ENCODE measurements at places on chromosomes 4 and X.

DNA sequence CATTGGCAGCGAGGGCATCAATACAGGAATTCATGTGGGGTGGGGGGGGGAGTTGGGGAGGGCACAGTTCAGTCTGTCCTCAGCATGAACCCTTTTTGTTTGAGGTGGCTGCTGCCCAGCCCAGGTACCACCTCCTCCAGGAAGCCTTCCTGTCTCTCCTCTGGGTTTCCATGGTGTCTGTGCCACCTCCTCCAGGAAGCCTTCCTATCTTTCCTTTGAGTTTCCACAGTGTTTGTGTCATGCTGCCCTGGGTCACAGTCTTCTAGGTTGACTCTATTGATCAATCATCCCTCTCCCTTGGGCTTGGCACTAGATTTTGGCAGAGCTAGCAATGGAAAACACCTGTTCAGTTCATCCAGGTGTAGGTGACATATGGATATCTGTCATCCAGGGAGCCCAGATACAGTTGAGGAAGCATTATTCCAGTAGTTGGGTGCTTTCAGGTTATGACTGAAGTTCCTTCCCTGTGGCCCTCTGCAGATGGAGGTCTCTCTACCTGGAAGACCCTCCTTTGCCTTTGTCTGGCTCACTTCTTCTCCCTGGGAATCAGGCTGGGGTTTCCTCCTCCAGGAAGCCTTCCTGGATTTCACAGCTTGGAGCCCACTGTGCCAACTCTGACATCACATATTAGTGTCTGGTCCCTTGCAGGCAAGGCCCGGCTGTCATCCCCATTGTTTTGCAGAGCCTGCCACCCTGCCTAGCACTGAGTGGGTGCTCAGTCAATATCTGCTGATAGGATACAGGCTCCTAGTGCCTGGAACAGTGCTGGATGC, 96.6 kb downstream of the SORCS2 start:
- no peak for DNase-seq

DNA sequence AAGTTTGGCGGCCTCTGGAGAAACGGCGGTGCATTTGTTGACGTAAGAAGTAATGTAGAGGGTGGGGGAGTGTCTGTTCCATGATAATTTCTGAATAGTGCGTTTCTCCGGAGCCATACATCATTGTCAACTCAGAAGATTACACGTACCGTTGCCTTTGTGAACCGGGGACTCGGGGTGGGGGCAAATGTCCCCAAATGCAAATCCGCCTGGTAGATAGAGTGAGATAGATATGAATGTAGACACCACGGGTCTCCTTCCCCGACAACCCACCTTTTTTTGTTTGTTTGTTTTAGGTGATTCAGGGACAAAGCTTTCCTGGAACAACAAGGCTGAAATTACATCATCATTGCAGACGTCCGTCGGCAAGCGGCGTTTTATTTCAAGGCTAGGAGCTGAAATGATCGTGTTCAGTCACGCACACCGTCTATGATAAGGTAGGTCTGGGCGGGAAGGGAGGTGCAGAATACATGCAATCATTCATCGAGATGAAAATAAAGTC, 96.0 kb upstream of the PPP2R3B start:
- no peak for DNase-seq

DNA sequence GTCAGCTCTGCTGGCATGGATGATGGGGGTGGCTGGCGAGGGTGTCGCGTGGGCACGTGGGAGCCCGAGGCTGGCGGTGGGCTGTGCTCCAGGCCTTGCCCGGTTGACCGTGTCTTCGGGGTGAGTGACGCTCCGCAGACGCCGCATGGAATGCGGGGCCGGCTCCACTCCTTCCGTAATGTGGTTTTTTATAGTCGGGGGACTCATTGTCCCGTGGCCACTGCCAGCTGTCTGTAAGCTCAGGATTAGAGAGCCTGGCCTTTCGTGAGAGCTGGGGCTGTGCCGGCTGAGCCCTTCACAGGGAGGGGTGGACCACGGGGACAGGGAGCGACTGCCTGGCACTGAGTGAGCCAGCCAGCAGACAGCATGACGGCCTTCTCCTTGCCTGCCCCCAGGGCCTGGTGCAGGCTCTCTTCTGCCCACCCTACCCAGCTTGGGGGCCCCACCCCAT, 20.4 kb downstream of the DOK7 start:
- no peak for DNase-seq

DNA sequence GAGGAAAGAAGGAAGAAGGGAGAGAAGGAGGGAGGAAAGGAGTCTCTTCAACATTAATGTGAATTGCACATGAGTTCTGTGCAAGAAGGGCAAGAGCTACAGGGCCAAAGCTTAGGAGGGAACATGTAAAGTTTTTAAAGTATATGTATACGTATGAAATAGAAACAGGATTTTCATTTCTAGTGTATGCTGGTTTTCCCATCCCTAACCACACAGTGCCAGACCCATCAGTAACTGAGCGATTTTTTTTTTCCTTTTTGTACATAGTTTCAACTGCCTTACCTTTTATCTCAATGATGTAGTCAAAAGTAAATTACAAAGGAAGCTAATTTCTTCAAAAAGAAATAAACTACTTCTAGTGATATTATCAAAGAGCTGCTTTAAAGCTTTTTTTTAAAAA, 157.6 kb downstream of the SH3KBP1 start:
- DNase-seq, result no peak

- DNase-seq, result no peak
Observed at GRCh38 chr4:42708625-42709024, 51.7 kb upstream of the ATP8A1 start.

- DNase-seq, result no peak
Observed at GRCh38 chr4:70997036-70997435, 3.6 kb downstream of the DCK start.

DNA sequence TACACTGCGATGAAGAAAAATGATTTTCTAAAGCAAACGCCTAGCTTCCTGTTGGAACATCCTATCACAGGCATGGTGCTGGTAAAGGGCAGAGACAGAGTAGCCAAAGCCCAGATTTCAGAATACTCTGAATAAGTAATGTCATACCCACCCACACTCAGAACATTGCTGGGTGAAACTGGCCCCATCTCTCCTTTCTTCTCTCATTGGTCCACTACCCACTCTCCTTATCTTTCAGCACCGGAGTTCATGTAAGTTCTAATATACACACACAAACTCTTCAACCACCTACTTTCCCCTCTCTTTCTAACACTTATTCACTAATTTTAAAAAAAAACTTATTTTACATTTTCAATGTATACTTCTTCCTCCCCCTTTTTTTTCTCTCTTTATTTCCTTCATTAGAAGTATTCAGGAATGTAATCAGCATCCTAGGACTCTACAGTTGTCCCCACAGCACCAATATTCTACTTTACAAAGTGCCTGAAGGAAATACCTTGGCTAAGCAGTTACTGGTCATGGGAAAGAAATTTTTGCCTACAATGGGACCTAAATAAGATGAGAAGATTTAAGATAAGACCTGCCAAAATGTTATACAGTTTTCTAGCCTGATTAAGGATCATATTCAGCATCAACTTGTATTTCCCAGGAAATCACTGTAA, 63.0 kb downstream of the SEC24D start:
- no peak for DNase-seq

DNA sequence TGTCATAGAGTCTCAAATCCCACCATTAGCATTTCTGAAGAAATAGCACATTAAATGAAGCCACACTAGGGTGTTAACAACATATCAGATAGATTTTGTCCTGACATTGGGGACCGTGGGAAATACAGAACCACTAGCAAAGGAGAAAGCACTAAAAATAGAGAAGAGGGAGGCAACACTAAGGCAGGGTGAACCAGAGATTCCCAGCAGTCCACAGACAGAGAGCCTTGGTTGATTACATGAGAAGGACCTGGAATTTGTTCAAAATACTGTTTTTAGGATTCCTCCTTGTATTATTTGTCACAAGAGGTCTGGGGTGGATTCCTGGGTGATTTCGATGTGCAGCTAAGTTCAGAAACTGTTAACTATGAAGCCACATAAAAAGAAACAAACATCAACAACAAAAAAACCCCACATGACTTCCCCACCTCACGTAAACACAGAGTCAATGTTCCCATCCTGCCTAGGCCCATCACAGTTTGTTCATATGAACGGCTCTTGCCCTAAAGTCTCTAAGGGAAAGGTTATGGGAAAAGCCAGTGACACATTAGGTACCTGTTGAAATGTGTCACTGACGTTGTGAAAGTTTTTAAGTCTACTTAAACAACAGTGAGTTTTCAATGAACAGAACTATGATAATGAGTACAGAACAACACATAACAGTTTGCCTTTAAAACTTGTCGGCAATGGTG, 23.6 kb upstream of the GRSF1 start:
- DNase-seq, result no peak

DNA sequence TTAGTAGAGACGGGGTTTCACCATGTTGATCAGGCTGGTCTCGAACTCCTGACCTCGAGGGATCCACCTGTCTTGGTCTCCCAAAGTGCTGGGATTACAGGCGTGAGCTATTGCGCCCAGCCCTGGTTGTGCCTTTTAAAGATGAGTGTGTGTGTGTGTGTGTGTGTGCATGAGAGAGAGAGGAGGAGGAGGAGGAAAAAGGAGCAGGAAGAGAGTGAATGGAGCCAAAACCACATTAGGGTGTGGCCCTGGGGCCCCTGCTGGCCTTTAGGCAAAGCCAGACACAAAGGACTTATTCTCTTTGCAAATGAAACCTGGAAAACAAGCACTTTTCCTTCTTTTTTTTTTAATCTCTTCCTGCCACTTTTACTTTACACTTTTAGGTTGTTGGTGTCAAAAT, 48.2 kb upstream of the KLF3 start:
- DNase-seq, result no peak

GRCh38 chrX:45479196-45479834, 278.6 kb upstream of the DIPK2B start:
- peak; percentile 82 for DNase-seq

- DNase-seq, result peak; percentile 24
Observed at GRCh38 chr4:40918330-40918729, 168.6 kb downstream of the NSUN7 start.

- no peak for DNase-seq
Observed at GRCh38 chr4:89365776-89366175, 58.2 kb upstream of the GPRIN3 start.

Data from astrocyte of the cerebellum (primary cell).